ENCODE measurements at places on chromosomes 4 and X.
A peak's percentile ranks its signal among the peaks of the same experiment; 100 is the strongest.

DNA sequence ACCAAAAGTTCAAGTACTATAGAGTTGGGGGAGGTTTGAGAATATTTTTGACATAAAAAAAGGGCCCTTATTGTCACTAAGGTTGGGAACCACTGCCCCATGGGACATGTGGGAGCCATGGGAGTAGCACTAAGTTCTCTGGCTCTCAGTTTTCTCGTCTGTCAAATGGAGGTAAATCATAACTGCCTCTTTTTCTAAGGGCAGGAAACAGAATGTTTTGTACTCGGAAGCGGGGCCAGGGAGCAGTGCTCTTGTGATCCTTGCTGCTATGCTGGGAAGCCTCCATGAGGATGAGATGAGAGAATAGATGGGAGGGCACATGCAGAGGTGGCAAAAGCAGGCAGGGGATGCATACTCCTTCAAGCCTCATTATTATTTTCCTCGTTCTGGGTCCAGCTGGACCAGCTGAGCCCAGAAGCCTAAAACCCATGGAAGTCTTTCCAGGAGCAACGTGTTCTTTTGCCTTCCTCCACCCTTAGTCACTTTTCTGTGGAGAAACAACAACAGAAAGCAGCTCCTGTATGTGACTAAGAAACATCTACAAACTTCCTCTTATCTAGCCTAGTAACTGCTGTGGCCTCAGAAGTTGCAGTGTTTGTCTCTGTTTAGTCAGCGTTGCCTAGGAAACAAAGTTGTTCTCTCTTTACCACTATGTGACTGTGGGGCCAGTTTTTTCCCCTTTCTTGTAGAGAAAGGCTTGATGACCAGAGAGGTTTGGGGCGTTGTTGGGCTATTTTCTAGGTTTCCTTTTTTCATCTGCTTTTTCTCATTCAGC, 64.8 kb downstream of the TSC22D3 start:
- no peak for DNase-seq

- no peak for DNase-seq
These were observed 31.4 kb upstream of the RELL1 start for GRCh38 chr4:37717576-37717975.

- DNase-seq, result no peak
These were observed 9.3 kb upstream of the CPE start for GRCh38 chr4:165369522-165369921.

DNA sequence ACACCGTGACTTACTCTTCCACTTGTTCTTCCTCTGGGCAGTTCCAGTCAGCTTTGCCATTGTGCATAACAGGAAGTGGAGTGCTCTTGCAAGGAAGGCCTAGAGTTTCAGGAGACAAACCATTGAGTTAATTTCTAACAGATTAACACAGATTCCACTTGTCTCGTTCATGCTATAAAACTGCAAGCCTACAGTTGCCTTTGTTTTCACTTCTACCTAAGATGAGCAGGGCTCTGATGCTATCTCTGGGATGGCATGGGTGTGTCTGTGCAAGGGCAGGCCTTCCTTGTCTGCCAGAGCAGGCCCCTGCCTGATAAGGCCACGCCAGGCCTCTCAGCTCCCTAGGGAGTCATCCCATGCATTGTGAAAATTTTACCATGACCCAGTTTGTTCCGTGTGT, 67.7 kb upstream of the PGRMC2 start:
- no peak for DNase-seq

DNA sequence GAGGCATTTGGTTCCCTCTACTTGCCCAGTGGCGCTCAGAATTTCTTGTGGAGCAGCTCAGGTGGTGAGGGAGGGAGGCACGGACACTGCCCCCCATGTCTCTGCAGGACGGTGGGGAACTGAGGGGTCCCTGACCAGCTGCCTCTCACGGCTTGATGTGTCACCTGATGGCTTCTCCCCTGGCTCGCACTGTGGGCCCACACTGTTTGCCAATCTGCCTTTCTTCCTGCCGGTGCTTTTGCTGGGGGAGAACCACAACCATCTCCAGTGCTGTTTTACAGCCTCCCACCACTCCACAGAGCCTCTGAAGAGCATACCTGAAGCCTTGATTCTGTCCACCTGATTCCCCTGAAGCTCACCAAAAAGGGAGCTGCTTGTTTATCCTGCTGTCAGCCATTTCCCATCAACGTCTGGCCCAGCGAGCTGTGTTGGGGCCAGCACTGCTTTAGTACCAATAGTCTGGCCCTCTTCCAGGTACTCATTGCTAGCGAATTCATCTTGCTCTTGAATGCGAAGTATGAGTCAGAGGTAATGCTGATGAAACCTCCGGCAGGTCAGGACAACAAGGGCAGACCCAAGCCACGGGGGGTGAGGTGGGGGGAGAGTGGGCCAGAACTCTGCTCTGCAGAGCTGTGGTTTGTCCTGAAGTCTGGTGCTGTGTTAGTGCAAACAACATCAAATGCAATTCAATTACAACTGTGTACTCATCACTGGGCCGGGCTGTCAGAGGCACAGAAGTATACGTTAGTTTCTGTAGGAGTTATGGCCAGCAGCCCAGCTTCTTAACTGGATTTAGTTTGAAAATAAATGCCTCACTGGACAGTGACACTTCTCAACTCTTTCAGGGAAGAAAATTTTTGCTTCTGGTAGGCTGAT, 208.3 kb upstream of the JADE1 start:
- peak; percentile 82 for DNase-seq

DNA sequence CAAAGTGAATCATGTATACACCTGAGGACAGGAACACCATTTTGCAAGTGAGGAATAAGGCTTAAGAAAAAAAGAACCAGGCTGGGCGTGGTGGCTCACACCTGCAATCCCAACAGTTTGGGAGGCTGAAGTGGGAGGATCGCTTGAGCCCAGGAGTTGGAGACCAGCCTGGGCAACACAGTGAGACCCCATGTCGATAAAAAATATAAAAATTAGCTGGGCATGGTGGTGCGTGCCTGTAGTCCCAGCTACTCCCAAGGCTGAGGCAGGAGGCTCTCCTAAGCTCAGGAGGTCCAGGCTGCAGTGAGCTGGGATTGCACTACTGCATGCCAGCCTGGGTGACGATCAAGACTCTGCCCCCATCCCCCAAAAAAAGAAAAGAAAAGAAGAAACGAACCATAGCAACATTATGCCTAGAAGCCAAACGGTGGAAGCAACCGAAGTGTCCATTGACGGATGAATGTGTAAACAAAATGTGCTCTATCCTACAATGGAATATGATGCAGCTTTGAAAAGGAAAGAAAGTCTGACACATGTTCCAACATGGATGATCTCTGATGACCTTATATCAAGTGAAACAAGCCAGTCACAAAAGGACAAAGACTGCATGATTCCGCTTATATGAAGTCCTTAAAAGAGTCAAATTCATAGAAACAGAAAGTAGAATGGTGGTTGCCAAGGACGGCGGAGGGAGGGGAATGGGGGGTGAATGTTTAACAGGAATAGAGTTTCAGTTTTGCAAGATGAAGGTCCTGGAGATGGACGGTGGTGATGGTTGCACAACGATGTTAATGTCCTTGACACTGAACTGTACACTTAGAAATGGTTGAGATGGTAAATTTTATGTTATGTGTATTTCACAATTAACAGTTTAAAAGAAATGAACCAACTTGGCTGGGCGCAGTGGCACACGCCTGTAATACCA, 8.6 kb upstream of the KIAA0232 start:
- no peak for DNase-seq

GRCh38 chr4:85127653-85128052, 161.2 kb upstream of the WDFY3 start:
- DNase-seq, result no peak

- DNase-seq, result no peak
These were observed 242.3 kb upstream of the NOCT start for GRCh38 chr4:138773321-138773720.

DNA sequence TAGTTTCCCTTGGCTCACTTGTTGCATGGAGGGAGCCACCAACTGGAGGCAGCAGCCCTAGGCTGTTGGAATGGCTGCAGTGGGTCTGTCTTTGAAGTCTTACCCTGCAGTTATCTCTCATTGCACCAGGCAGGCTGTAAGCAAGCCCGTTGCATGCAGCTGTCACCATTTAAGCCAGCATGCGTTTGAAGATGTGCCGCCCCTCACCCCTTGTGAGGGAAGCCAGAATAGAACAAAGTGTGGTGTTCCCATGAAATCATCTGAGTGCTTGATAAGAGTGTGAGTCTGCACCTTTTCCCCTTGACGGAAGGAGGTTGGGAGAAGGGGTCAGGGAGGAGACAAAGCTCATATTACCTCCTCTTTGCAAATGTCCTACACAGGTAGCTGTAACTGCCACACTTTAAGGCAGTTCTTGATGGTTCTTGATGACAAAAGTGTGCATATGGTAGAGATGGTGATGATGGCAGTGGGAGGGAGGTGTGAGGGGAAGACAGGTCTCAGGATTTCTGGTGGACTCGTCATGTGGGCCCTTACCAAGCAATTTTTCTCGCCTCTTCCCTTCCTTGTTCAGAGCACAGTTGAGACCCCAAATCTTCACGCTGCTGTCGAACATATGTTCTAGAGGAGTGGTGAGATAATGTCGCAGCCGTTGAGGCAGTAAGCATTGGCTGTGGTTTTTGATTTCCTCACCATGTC, 191.4 kb upstream of the LEF1 start:
- no peak for DNase-seq

DNA sequence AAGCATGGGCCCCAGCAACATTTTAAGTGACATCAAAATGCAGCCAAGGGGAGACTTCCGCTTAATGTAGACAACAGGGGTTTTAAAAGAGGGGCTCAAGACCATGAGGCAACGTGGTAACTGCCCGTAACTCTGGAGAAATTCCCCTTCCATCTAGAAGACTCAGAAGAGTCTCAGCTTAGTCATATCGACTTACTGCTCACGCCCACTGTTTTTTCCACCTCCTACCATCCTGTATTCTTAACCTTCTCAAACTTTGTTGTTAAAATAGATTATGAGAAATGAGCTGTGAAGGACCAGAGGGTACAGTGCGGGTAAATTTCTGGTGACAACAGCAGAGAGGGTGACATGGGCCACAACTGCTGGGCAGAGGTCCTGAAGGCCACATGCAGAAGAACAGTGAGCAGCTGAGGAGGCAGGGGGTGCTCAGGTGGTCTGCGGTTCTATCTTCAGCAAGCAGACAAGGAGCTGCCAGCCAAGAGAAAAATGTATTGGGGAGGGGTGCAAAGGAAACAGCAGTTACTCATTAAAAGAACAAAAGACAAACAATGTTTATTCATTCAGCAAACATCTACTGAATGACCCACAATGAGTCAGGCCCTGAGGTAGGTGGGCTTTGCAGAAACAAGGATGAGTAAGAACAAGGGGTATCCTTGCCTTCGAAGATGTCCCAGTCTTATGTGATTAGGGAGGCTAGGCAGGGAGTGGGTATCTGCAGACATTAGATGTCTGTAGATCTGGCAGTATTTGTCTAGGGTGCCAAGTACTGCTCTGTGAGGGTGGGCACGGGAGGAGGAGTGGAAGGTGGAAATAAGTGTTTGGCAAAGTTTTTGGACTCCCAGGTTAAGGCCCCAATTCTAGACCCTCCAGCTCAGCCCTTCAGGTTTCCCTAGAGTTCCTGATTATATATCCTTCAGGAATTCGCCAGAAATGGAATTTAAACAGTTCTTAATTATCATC, 175.3 kb downstream of the TSPAN5 start:
- no peak for DNase-seq

DNA sequence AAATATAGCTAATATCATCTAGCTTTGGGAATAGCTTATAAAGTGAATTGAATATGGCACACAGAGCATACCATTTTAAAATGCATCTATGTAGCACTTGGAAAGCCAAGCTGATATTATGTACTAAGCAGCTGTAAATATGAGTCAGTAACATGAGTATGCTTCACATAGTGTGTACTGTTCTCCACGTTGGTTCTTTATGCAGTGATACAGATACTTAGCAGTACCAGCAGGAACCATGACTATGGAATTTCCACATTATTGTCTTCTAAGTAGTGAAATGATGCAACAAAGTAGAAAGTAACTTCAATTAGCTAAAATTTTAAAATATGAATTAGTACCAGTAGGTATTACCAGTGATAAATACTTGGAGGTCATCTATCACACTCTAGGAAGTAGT, 320.1 kb downstream of the BMPR1B start:
- no peak for DNase-seq

DNA sequence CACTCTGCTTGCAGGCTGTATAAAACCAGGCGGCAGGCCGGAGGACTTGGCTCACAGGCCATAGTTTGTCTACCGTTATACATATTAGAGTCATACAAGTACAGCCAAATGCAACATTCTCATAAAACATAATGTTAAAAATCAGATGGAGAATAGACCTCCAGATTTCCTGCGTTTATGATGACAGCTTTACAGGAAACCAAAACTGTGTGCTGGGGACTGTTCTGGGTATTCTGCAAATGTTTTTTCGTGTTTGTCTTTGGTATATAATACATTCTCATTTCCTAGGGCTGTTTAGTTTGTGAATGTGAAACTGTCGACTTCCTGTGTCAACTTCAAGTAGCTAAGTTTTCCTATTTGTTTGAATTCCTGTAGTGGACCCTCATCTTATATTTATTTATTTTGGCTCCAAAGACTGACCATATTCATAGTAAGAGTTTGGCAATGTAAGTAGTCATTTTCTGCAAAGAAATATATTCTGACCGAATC, 79.5 kb upstream of the FAM9C start:
- DNase-seq, result no peak

- DNase-seq, result no peak
These were observed 80.4 kb downstream of the MAPK10 start for GRCh38 chr4:86279293-86279960.

GRCh38 chr4:169153481-169154087, 117.2 kb downstream of the SH3RF1 start:
- DNase-seq, result no peak

DNA sequence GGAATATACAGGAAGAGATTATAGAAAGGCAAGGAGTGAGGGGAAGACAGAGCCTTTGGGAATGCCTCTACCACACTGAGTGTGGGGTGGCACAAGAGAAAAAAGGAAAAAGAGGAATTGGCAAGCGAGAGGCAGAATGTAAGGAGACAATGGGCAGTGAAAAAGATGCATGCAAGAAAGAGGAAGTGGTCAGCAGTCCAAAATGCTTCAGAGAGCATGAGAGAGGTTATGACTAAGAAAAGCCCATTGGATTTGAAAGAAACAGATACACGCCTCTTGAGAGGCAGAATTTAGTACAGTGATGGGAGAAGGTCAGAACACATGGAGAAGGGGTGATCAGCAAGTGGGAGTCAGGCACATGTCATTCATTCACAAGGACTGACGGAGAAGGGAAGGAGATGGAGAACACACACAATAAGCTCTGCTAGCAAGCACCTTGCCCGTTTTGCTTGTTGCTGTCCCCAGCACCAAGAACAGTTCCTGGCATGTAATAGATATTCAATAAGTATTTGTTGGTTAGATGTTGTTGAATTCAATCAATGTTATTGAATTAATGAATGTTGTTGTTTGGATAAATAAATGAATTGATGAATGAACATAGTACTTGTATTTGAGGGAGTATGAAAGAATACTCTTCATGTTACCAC, 6.3 kb downstream of the DCHS2 start:
- DNase-seq, result no peak

DNA sequence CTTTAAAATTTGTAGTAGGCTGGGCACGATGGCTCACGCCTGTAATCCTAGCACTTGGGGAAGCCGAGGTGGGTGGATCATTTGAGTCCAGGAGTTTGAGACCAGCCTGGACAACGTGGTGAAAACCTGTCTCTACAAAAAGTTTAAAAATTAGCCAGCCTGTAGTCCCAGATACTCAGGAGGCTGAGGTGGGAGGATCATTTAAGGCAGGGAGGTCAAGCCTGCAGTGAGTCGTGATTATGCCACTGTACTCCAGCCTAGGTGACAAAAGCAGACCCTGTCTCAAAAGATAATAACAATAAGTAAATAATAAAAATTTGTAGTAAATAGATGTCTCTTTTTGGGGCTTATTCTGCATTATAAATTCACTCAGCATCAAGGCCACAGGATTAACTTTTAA, 118.5 kb downstream of the IRF2 start:
- DNase-seq, result no peak

- DNase-seq, result no peak
These were observed 139.4 kb upstream of the CPEB2 start for GRCh38 chr4:14862891-14863290.

All from upper lobe of right lung (tissue), 1 donor.